ENCODE measurements at places on chromosomes 6 and 20.

DNA sequence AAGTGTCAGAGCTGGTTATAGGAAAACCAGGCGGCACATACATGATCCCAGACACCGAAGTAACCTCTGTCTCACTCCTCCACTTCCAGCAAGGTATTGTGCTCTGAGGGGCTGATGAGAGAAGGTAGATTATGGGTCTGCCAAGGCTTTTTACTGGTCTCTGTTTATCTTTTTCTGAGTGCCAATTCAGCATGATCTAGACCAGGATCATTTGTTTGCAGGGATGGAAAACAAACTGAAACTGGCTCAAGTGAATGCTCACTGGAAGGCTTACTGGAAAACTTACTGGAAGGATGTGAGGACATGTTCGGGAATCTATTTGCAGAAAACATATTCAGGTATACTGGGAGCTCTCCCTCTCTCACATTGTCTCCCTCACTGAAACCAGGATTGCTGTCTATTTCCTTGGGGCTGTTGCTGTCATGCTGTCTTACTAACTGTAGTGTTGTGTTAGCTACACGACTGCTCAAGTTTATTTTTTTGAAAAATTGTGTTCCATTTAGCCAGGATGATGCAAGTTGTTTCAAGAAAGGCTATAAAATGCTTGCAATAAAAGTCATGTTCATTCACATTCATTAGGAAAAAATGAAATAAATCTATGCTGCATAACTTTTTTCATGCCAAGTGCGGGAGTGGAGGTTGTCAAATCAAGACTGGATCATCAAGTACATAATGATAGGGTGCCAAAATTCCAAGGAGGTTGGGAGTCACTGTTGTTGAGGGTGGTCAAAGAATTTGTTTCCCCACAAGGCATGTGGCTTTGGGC, 37.0 kb downstream of the KLHL31 start:
- no peak for DNase-seq

- no peak for DNase-seq
Measured at GRCh38 chr6:106972500-106972899, 2.0 kb downstream of the CD24 start.

DNA sequence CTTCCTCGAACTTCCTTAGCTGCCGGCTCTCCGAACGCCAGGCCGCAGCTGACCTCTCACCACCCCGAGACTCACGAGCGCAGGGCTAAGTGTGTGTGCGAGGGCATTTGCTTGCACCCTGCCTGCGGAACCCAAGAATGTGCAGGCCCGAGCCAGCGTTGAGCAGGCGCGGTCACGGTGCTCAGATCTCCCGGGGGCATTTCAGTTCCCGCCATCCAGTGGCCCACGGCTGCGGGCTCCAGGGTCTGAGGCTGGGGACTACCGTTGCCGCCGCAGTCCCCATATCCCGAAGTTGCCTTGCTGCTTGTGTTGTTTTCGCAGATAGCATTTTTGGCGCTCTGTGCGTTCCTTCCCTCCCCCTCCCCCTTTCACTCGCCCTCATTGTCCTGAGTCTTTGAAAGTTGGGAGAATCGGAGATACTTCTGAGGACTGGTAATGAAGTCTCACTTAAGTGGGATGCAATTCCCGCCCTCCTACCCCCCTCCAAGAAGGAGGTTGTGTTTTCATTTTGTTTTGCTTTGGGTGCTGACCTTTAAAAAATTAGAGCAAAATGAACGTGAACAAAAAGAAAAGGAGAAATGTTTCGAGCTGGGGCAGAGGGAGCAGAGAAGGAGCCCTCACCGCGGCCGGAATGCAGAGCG, 1.7 kb downstream of the NR2E1 start:
- DNase-seq, result no peak

GRCh38 chr6:137432054-137432611, 62.1 kb downstream of the OLIG3 start:
- DNase-seq, result no peak

DNA sequence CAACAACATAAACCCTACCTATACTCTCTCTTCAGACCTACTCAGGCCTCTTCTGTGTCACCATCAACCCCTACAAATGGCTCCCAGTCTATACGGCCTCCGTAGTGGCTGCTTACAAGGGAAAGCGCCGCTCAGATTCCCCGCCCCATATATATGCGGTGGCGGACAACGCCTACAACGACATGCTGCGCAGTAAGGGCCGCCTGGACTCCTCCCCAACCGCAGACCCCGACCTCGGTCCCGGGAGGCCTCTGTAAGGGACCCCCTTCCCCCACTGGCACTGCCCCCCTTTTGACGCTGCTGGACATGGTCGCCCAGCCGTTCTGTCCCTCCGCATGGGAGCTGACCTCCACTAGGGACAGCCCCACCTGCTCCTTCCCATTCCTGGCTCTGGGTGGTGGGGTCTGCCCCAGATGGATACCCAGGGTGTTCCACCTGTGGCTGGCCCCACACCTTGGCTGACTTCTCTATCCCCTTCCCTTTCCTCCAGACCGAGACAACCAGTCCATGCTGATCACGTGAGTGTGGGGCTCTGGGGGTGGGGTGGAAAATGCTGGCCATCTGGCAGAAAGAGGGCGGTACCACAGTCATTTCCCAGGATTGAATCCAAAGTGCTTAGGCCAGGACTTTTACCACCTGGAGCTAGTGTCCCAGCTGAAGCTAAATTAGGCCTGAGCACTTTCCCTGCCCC, 25.0 kb downstream of the MYH7B start:
- no peak for DNase-seq

DNA sequence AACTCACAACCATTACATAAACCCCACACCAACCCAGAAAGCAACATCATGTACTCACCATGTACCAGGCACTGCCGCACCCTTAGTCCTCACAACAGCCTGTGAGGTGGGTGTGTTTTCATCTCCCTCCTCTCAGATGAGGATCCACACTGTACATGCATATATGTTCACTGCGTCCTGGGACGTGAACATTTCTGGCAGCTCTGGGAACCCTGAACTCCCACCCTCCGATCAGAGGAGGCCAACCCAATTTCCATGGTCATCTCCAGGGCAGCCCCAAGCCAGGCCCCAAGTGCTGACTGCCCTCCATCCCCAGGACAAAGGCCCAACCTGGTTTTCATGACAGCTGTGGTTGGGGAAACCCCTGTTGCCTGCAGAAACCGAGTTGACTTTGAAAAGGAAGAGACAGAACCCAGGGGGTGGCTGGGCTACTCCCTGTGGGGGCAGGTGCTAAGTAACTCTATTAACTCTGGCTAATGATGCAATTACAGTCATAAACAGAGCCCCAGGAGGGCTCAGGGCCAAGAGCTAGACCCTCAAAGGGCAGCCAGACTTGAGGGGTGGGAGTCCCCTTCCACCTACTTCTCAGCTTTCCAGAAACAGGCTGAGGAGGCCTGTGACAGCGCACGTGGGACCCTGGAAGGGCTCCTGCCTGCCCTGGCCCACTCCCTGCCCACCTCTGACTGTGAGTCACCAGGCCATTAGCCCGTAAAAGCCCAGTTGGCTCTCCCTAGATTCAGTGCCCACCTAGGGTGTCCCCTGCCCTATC, 2.6 kb downstream of the TFEB start:
- DNase-seq, result peak; percentile 67

DNA sequence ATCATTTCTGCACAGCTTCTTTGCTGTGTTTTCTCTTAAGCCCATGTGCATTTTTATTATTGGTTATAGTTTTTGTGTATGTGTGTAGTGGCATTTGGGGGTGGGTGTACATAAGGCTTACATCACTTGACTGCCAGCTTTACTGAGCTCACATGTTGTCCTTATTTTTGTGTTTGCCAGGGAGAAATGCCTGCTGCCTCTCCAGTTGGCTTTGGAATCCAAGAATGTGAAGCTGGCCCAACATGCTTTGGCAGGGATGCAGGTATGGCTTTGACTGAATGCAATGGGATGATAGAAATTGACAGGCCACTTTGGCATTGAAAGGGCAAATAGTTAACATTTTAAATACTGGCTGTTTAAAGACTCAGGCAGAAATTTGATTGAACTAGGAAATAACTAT, 11.4 kb downstream of the PBOV1 start:
- DNase-seq, result no peak

- no peak for DNase-seq
Measured at GRCh38 chr6:138257638-138258040, 39.3 kb upstream of the PBOV1 start.

GRCh38 chr6:155412335-155412734, 43.3 kb downstream of the NOX3 start:
- DNase-seq, result peak; percentile 49

DNA sequence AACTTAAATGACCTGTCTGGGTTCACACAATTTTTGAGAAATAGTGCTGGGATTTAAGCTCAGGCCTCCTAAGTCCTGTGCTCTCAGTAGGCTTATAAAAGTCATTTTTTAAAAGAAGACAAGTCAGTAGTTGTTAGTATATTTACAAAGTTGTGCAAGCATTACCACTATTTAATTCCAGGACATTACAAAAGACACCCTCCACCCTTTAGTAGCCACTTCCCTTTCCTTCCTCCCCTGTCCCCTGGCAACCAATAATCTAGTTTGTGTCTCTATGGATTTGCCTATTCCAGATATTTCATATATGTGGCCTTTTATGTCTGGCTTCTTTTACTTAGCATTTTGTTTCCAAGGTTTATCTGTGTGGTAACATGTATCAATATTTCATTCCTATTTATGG, 37.6 kb downstream of the HMGN3 start:
- no peak for DNase-seq

DNA sequence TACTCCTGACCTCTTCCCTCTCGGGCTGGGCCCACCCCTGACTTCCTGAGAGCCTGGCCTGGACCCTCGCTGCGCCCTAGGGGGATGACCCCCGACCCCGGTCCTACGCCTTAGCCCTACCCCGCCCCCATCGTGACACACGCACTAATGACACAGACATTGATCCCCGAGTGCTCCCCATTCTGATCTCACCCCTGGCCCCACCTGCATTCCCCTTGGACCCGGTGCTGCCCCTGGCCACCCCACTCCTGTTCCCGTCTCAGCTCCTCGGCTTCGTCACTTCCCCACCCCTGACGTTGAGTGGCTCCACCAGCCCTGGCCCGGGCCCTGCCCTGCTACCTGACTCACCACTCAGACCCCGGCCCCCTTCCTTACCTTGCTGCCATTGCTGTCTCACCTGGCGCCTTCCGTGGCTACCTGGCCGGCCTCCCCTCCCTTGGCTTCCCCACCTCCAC, 12.1 kb downstream of the RBCK1 start:
- no peak for DNase-seq
